T1000 (cell line): ENCODE measurements at places on chromosomes 7 and 10.
A peak's percentile ranks its signal among the peaks of the same experiment; 100 is the strongest.

DNA sequence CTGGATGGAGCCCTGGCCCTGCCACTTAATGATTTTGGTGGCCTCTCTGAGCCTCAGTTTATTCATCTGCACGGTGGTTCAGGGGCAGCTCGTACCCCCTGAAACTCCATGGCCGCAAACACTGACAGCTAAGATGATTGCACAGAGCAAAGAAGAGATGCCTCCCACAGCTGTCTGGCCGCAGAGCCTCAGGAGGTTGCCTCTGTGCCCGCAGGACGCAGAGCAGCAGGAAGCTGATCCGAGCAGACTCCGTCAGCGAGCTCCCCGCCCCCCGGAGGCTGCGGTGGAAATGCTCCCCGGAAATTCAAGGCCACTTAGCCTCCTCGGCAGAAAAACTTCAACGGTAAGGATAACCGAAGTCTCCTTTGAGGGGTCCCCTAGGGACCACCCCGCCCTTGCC lies 30.2 kb upstream of the C10orf53 start:
- no peak for DNase-seq

DNA sequence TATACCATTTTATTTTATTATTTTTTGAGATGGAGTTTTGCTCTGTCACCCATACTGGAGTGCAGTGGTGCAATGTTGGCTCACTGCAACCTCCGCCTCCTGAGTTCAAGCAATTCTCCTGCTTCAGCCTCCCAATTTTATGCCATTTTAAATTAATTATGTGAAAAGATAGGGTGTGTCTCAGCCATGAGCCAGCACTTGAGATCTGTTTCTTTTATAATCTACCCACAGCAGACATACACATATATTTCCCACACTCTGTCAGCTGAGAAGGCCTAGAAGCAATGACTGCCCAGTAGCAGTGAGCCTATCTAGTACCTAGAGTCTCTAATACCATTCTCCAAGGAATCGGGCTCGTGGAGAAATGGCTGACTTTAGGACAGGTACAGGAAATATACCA lies 70.5 kb downstream of the ADAM12 start:
- no peak for DNase-seq

- DNase-seq = peak; percentile 80
These were observed 7.1 kb downstream of the BAG3 start for GRCh38 chr10:119658274-119658673.

- DNase-seq = no peak
These were observed 637.6 kb upstream of the IGFBP3 start for GRCh38 chr7:46558482-46559193.

- no peak for DNase-seq
These were observed 81.9 kb downstream of the RBM20 start for GRCh38 chr10:110725801-110726630.
